Epithelial cell of proximal tubule (primary cell): ENCODE measurements at places on chromosomes 3 and 15. TPM values are rescaled to one million over a fixed set of nuclear protein-coding genes. Genes with fewer than 3 reads are reported as not detected.
A peak's percentile ranks its signal among the peaks of the same experiment; 100 is the strongest.

GRCh38 chr3:39150803-39151631 lies 2.4 kb downstream of the CSRNP1 start:
- peak; percentile 69 for DNase-seq

DNA sequence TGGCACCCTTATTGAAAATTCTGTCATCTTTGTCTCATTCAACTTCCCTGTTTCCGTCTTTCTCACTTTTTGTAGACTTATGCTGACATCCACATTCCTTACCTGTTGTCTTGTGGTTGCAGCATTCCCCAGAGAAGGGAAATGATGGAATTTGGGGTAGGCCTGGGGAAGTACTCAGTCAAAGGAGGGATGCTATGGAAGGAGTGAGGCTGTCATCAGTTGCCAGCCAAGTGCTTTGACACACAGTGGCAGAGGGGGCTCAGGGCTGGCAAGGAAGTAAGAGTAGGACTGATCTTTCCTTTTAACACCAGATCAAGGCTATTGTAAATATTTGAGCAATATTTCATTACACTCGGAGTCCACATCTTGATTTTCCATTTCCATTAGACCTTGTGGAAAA lies 64.4 kb downstream of the RPLP1 start:
- no peak for DNase-seq

DNA sequence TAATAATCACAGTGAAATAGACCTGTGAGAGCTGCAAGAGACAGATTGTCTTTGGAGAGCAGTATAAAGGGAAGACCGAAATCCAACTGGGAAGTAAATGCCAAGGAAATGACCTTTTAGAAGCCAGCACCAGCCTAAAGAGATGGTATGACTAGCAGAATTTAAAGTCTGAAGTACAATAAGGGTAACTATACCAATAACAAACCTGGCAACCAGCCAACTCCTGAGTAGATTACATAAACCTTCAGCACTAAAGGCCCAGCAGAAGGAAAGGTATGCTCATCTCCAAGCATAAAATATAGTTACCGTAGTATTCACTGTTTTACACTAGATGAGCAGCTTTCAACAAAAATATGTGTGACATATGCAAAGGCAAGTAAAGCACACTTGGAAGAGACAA lies 155.1 kb upstream of the SATB1 start:
- no peak for DNase-seq

DNA sequence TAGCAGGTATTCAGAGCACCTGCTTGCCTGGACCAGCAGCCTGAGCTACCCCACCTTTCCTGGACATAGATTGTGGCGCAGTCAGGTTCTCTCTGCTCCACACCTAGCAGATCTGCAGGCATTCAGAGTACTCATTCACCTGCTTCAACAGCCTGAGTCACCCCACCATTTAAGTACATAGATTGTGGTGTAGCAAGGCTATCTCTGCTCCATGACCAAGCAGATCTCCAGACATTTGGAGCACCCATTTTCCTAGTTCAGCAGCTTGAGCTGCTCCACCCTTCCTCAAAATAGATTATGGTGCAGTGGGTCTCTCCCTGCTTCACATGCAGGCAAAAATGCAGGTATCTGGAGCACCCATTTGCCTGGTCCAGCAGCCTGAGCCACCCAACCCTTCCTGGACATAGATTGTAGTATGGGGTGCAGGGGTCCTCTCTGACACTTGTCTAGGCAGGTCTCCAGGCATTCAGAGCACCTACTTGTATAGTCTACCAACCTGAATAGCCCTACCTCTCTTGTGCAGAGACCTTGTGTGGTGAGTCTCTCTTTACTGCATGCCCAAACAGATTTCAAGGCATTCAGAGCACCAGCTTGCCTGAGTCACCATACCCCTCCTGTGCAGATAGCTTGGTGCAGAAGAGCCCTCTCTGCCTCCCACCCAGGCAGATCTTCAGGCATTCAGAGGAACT lies 466.0 kb upstream of the THBS1 start:
- no peak for DNase-seq

GRCh38 chr3:112654492-112654891 lies 13.5 kb upstream of the CCDC80 start:
- no peak for DNase-seq

The RBPMS2 gene
- 0.36 and 0.58 TPM in 2 replicates for total RNA-seq
